Brain (organoid and tissue), 16 donors: ENCODE measurements at places on chromosomes 5 and 9.

GRCh38 chr9:35495984-35496383 lies 6.1 kb downstream of the RUSC2 start:
- no peak for DNase-seq

DNA sequence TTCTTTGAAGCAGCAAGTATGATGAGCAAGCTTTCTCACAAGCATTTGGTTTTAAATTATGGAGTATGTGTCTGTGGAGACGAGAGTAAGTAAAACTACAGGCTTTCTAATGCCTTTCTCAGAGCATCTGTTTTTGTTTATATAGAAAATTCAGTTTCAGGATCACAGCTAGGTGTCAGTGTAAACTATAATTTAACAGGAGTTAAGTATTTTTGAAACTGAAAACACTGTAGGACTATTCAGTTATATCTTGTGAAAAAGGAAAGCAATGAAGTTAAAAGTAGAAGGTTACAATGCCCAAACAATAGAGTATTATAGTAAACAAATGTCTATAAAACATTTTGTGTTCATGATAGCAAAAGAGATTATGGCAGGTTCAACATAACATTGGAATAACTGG lies 88.6 kb downstream of the JAK2 start:
- DNase-seq, result no peak

DNA sequence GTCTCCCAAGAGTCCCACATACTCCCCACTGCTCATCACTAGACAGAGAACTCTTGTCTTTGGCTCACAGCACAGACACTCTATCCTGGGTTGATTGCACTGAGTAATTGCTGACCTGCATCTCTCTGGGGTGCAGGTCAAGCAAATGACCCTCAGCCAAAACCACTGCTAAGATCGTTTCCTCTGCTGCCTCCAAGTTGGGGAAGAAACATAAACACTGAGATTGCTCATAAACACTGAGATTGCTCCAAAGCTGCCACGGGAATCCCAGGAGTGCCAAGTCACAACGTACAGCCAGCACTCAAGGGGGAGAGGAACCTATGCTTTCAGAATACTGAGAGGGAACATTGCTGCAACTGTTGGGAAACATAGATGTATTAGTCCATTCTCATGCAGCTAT lies 1402.1 kb upstream of the ACO1 start:
- no peak for DNase-seq

DNA sequence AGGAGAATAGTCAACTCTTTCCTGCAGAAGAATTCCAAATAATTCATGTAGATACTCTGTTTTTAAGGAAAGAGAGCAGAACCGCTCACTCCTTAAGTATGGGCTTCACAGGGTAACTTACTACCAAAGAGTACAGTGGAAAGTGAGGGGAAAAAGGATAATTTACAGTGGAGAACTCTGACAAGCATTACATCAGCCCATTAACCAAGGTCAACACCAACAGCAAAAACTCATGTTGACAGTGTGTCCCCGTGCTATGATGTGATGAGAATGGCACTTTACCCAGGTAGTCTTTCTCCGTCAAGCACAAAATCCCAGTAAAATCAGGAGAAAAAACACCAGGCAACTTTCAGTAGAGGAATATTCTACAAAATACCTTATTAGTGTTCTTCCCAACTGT lies 104.3 kb downstream of the ADCY2 start:
- no peak for DNase-seq

- no peak for DNase-seq
Observed at GRCh38 chr5:58317009-58317408, 142.9 kb downstream of the PLK2 start.

GRCh38 chr9:18371141-18371540 lies 102.8 kb upstream of the ADAMTSL1 start:
- no peak for DNase-seq

DNA sequence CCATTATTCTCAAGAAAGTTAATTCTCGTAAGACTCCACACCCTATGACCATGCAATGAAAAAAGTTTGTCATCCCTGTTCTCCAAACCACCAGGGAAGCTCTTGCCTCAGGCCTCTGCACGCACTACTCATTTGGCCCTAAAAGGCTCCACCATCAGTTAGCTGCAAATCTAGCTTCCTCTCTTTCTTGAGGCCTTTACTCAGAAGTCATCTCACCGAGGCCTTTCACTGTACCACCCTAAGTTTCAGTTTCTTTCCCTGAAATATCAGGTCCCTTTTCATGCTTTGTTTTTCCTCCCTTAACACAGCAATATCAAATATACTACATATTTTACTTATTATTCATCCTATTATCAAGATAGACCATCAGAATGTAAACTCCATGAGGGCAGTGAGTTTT lies 39.1 kb downstream of the OXCT1 start:
- DNase-seq, result no peak
